ENCODE measurements at places on chromosomes 1 and 21.

- no peak for DNase-seq
Observed at GRCh38 chr1:5119366-5120234, 465.2 kb downstream of the AJAP1 start.

- DNase-seq, result no peak
Observed at GRCh38 chr1:229452956-229453801, 19.3 kb upstream of the ACTA1 start.

- no peak for DNase-seq
Observed at GRCh38 chr1:204093421-204093717, 20.5 kb downstream of the SOX13 start.

DNA sequence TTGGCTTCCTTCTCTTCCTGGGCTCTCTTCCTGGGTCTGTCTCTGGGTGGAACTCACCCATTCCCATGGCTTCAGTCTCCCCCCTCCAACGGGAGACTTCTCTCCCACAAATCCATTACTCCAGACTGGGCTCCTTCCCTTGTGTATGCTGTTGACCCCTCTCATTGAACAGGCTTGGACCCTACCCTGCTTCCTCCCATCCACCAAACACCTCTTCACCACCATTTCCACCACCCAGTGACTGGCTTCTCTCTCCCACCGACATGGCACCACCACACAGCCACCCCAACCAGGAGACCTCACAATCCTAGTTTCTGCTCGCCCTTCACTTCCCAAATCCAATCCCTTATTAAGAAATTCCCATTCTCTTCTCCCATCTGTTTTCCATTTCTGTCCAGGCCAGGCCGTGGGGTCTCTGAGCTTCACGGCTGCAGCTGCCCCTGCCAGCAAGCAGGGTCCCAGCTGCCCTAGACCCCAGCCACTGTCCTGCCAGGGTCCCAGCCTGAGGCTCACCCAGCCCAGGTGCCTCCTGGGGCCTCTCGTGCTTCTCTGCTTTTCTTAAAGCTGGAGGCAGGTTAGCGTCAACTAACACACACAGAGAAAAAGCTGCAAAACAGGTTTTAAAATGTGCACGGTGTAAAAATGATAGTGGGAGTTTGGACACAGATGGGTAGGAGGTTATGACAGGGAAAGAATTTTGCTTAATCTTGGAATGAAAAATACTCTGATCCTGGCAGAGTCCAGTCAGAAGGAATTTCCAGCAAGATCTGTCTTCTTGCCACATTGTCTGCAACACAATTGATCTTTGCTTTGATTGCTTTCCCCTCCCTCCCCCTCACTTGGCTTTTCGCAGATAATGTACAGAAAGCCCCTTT lies 383.8 kb upstream of the VAMP3 start:
- DNase-seq, result no peak

DNA sequence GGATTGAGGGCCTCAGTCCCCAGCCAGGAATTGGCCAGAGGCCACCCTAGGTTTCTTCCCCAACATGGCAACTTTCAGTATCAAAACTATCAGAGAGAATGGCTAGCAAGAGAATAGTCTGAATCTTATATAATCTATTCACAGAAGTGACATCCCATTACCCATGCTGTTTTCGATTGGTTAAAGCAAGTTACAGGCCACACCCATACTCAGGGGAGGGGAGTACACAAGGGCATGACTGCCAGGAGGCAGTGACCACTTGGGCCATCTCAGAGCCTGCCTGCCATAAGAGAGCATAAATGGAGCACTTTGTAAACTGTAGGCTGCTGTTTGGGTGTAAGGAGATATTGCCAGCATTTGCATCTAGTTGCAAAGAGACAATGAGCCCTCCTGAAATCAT lies 65.4 kb downstream of the FAM163A start:
- no peak for DNase-seq

GRCh38 chr1:220371324-220371723 lies 99.1 kb upstream of the RAB3GAP2 start:
- DNase-seq, result no peak

DNA sequence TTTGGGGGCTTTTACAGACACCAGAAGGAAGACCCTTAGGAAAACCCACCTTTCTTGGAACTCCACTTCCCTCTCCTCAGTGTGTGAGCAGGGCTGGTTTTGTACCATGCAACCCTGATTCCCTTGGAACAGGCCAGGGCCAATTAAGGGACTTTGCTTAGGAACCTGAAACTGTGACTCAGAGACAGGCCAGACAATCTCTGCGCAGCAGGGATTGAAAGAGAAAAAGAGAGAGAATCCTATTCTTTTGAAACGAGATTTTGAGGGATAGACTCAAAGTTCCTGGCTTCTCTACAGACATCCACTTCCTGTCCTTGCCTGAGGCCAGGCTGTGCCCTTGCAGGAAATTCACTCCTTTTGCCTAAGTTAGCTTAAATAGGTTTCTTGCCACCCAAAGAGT lies 23.1 kb upstream of the C1orf198 start:
- DNase-seq, result no peak

- DNase-seq, result no peak
Observed at GRCh38 chr1:234727018-234727940, 117.3 kb upstream of the IRF2BP2 start.

GRCh38 chr1:31936981-31937299 lies 1.2 kb downstream of the PTP4A2 start:
- no peak for DNase-seq

DNA sequence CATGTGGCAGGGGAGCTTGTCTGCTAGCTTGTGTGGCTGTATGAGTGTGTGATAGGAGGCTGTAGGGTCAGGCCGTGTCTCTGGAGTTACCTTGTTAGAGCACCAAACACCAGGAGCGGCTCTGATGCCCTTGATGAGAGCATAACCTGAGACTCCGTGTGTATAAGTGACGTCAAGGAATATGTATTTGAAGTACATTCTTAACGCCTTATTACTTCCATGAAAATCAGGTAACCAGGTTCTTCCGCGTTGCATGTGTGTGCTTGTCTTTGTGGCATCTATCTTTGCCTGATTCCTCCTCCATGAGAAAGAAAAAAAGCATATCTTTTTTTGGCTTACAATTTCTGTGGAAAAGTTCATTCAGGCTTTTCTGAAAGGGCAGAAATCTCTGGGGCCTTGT lies 4.6 kb downstream of the OLFML3 start:
- DNase-seq, result no peak

DNA sequence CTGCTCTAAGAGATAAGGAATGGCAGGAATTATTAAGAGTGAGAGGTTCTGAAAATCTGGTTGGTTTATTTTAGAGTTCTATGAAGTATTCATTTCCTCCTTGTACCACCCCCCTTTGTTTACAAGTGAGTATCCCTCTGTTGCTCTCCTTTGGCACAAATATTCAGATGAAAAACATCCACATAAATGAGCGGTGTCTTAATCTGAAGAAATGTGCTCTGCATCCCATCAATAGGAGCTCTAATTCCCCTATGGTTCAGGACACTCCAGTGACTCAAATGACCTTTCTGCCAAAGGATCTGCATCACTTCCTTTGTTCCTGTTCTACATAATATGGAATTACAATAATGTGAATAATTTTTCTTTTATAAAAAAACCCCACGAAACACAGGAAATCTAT lies 16.6 kb downstream of the DDAH1 start:
- no peak for DNase-seq

GRCh38 chr1:156247460-156248322 lies at the start of gene PAQR6:
Gene PAQR6 (minus strand): TSS chr1:156248056. CDS start chr1:156246731, 1,325 bp downstream.
- no peak for DNase-seq

DNA sequence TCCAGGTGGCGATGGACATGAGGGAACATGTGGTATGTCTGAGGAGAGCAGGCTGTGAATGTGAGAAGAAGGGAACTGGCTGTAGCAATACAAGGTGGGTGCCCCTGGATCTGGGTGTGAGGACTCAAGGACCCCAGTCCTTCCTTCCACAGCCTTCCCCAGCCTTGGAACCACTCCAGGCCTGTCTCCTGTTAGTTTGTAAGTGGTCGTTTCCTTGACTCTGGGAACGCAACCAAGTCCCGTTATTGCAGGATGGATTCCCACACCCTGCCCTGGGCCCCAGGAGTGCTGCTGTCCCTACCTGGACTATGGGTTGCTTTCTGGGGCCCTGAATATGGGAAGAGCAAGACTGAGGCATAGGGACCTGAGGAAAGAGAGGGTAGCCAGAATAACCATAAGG lies 47.2 kb upstream of the VANGL1 start:
- no peak for DNase-seq

GRCh38 chr21:38291874-38292273 lies 35.1 kb downstream of the KCNJ15 start:
- DNase-seq, result no peak

DNA sequence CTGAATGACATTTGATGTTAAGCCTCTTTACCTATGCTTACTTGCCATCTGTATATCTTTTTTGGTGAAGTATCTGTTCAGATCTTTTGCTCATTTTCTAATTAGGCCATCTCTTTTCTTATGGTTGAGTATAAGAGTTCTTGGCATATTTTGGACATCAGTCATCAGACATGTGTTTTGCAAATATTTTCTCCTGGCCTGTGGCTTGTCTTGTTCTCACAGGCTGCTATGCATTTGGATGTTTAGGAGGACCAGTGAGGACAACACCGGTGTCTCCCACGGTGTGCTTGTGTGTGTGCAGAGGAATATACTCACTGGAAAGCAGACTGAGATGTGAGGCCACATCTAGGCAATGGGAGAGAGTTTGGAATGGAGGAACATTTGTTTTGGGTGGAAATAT lies 87.1 kb upstream of the LYST start:
- no peak for DNase-seq

DNA sequence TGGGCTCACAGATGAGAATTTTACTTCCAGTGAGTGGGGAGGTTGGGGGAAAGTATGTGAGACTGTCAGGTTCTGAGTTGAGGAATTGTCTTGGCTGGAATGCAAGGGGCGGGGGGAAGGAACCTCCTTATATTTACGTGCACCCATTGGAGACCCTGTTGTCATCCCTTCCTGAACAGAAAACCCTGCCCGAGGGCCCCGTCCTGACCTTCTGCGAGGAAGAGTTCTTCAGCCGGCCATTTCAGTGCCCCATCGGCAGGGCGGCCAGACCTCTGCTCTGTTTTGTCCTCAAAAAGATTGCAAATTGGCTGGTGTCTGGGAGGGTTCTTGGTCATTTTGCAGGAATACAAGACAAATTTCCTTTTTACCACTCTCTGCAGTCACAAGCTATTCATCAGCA lies 7.1 kb downstream of the KIF26B start:
- DNase-seq, result no peak

- no peak for DNase-seq
Observed at GRCh38 chr21:30014886-30015285, 75.1 kb upstream of the GRIK1 start.

DNA sequence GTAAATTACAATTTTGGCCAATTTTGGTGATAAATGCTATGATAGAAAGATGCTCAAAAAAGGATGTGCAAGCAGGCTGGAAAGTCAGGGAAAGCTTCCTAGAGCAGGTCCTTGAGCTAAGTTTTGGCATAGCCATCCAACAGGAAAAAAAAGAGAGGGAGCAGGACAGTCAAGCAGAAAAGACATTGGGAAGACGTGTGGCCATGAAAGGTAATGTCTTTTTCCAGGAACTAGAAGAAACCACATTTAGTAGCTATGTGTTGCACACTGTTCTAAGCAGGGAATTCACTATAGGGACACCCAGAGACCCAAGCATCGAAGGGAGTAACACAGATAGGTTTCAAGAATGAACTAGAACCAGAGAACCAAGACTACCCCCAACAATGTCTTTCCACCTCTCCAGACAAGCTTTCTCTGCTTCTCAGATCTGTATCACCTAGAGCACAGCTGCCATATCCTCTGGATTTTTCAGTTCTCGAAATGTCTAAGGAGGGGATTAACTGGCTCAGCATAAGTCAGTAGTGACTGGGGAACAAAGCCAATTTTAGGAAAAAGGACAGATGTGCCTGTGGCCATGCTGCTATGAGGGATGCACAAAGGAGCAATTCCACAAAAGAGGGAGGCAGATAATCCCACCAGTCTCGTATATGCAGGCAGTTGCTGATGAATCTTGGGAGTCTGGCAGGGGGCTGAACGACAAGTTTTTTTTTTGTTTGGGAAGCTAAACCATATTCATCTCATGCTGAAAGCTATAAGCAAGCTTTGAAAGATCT lies 97.1 kb upstream of the DAB1 start:
- DNase-seq, result no peak

DNA sequence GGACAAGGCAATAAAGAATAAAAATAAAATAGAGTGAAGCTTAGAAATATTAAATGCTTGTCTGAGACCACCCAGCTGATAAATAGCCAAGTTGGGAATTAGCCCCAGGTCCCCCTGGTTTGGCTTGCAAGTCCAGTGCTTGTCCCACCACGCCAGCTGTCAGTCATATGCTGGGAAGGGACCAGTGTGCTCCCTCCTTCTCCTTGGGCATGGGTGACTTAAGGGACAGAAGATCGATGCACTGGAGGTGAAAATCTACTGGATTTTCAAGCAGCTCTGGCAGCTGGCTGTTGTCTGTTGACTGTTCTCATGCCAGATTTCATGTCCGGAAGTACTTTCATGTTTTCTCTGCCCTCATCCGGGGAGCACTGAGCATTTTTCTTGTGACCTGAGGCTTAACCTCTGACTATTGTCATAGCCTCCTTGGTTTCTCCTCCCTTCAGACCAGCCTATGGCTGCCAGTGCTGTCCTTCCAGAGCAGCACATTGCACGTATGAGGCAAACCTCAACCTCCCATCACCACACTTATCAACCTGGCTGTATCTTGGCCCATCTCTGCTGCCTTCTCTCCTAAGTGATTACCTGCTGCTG lies 12.4 kb downstream of the LMOD1 start:
- DNase-seq, result no peak

DNA sequence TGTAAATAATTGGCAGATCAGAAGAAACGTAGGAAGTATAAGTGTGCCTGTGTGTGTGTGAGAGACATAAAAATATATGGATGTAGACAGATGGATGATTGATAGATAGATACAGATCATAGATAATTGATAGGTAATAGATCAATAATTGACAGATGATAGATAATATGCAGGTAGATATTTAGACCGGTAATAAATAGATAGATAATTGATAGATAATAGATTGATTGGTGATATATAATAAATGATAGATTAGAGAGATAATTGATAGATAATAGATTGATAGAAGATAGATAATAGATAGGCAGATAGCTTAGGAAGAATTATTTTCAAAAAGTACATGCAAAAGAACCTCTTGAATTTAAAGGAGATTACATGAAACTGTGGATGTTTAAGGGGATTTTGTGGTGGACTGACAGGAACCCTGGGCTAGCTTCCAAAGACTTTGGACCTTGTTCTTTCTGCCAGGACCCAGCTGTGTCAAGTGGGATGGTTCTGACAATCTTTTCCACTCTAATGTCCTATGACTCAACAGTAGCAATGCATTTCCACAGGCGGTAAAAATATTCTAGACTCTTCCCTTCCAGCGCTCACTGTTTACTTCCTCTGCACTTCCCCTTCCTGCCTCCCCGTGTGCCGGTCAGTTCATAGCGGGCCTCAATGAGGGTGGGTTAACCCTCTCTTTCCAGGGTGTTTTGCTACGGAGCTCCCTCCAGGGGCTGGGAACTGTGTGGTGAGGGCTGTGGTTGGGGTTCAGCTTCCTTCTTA lies 39.4 kb downstream of the KCNJ15 start:
- DNase-seq, result no peak

- DNase-seq, result no peak
Observed at GRCh38 chr21:41328660-41329607, 12.3 kb downstream of the FAM3B start.

DNA sequence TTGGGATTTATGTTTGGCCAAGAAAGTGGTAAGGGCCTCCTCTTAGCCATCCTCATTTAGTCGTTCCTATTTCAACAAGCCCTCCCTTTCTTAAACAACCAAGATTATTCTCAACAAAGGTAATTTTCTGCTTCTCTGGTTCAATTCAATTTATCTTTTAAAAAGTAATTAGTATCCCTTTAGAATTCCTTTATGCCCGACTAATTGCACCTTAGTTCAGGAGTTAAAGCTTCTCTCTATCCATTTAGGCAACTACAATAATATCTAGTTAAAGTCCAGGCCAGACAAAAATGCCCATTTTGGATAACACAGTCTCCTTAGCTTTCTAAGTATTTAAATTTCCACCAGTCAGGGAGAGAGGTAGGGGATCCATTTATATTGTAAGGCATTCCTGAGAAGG lies 136.7 kb upstream of the MAGI3 start:
- DNase-seq, result no peak
